ENCODE measurements at places on chromosomes 16 and 17.

DNA sequence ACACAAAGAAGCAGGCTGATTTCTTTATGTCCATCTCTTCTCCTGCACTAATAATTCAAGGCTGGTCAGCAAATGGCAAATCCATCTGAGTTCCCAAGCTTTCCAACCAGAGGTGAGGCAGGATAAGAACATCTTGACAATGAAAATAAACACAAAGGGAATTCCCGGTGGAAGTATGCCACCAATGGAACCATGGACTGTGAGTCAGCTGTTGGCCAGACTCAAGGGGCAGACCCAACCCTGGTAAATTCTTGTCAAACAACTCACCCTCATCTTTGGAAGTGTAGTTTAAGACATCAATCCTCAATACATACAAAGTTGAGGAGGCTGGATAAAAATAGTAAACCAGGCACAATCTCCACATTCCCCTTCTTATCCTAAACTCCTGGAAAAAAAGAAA lies 74.3 kb upstream of the CES5A start:
- H3K4me3 ChIP-seq: no peak overlapping the region
- H3K36me3 ChIP-seq: no peaks in the 10 kb centered on the region
- H3K27ac ChIP-seq: no peak overlapping the region
- no peaks in the 10 kb centered on the region for H3K4me1 ChIP-seq
- H3K27me3 ChIP-seq: peaks cover 9% of the 10 kb centered on the region

- peaks cover 61% of the 10 kb centered on the region for H3K36me3 ChIP-seq
- no peaks in the 10 kb centered on the region for H3K4me1 ChIP-seq
- no peak overlapping the region for H3K4me3 ChIP-seq
- H3K27me3 ChIP-seq: no peaks in the 10 kb centered on the region
- H3K27ac ChIP-seq: no peak overlapping the region
- DNase-seq: no peak
Observed at GRCh38 chr17:17215575-17215974, 9.4 kb upstream of the PLD6 start.

- H3K36me3 ChIP-seq: peaks cover 4% of the 10 kb centered on the region
- H3K4me1 ChIP-seq: peaks cover 2% of the 10 kb centered on the region
- no peaks in the 10 kb centered on the region for H3K27me3 ChIP-seq
Observed at GRCh38 chr16:477301-478157, 50.0 kb upstream of the CAPN15 start.

- peaks cover 2% of the 10 kb centered on the region for H3K36me3 ChIP-seq
- peak overlapping the region; percentile 55 for H3K27ac ChIP-seq
- H3K4me1 ChIP-seq: peaks cover 74% of the 10 kb centered on the region
- DNase-seq: no peak
- no peaks in the 10 kb centered on the region for H3K27me3 ChIP-seq
Observed at GRCh38 chr16:66523861-66524354, 26.0 kb downstream of the TK2 start.

All from CD4-positive, alpha-beta T cell (primary cell).